Vagina (tissue), 2 donors: ENCODE measurements at places on chromosomes 13 and 19. TPM values are rescaled to one million over a fixed set of nuclear protein-coding genes. Genes with fewer than 3 reads are reported as not detected.

DNA sequence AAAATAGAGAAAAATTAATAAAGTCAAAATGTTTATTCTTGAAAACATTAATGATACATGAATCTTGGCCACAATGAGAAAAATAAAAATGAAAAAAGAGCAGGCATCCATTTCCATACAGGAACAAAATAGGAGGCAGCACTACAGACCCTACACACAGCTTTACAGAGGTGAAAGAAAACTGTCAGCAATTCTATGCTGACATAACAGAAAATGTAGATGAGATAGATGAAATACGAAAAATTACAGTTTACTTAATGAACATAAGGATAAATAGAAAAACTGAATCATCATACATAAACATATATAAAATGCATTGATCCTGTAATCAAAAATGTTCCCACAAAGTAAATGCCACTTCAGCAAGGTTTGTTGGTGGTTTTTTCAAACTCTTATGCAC, 5.6 kb downstream of the LILRB4 start:
- DNase-seq = no peak

GRCh38 chr19:45960595-45961235, 12.9 kb downstream of the NOVA2 start:
- no peak for DNase-seq

GRCh38 chr19:15276620-15277215, 44.5 kb upstream of the EPHX3 start:
- DNase-seq = no peak

- DNase-seq = no peak
Measured at GRCh38 chr19:16536130-16536529, 6.1 kb downstream of the CHERP start.

DNA sequence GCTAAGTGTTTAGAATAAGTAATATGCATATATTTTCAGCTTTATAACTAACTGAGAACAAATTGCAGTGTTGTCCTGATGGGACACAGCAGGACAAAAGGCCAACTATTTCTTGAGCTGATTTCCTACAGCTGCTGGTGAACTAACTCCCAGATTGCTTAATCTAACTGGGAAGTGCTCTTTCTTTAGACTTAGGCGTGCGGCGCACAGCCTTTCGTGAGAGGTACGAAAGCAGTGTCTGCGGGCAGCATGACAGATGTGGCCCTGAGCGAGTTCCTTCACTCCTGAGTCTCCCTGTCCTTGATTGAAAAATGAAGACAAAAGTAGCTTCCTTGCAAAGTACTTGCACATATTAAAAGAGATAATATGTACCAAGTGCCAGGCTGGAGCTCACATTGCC, 47.3 kb upstream of the NPAS1 start:
- DNase-seq = no peak

DNA sequence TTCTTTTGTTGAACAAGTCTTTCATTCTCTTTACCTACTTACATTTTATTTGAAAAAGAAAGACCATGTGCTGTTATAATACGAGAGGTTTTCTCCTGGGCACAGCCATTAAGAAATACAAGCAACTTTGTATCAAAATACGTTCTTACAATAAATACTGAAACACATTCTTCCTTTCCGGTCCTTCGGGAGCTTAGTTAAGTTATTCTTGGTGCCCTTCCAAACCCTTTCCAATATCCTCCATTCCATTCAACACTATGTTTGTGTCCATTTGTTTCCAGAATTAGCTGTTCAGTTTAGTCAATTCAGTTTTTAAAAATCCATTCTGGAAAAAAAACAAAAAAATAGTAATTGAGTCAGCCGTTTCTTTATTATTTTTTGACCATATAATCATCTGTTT, 746.8 kb upstream of the SLC10A2 start:
- no peak for DNase-seq

The FAM216B gene
- not detected for total RNA-seq

The SPATA13 gene
- 20.1 TPM for total RNA-seq
